CD8-positive, alpha-beta T cell (primary cell): ENCODE measurements at places on chromosomes 12 and 14.
A peak's percentile ranks its signal among the peaks of the same experiment; 100 is the strongest.

GRCh38 chr12:53791735-53792326, 40.1 kb upstream of the CISTR start:
- peak; percentile 45 for DNase-seq

GRCh38 chr12:94717108-94717507, 66.8 kb upstream of the TMCC3 start:
- no peak for DNase-seq

DNA sequence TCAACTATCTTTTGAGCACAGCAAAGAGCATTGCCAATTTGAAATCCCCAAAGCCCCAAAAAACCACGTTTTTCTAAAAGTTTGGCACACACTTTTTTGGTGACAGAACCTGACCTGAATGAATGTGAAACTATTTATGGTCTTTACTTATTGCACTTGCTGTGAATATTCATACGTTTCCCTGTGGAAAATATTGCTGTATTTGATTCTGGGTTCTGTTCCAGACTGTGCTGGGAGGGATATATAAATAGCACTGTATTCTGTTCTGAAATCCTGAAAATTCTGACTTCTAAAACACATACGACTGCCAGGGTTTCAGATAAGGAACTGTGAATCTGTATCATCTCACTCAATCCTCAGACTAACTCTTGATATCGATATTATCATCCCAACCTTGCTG, 35.1 kb downstream of the NR1H4 start:
- DNase-seq: no peak

GRCh38 chr14:56686416-56686815, 106.8 kb downstream of the TMEM260 start:
- no peak for DNase-seq

- DNase-seq: no peak
Observed at GRCh38 chr12:46843811-46844210, 18.0 kb upstream of the SLC38A4 start.
